Effector memory CD4-positive, alpha-beta T cell (primary cell): ENCODE measurements at places on chromosomes 11 and 22.

- H3K27me3 ChIP-seq = no peaks in the 10 kb centered on the region
- H3K36me3 ChIP-seq = no peaks in the 10 kb centered on the region
- H3K4me1 ChIP-seq = peaks cover 35% of the 10 kb centered on the region
- DNase-seq = peak; percentile 17
- H3K27ac ChIP-seq = peak overlapping the region; percentile 40
These were observed 45.7 kb upstream of the TSPAN18 start for GRCh38 chr11:44680982-44681597.

- no peak overlapping the region for H3K27ac ChIP-seq
- no peaks in the 10 kb centered on the region for H3K27me3 ChIP-seq
- no peak overlapping the region for H3K4me3 ChIP-seq
- no peaks in the 10 kb centered on the region for H3K36me3 ChIP-seq
- H3K4me1 ChIP-seq = no peaks in the 10 kb centered on the region
These were observed 85.7 kb upstream of the LIN7C start for GRCh38 chr11:27592098-27592780.

DNA sequence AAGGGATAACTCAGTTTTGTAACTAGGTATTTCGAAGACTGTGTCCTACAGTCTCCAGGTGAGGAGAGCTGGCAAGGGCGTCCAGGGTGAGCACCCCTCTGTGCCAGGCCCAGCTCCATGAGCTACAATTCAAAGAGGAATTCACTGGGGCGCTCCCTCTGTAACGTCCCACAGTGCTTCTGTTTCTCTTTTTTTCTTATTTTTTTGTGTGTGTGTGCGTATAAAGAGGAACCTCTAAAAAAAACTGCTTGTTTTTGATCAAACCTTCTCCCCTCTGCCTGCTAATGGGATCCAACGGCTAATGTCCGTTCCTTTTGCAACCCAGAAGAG lies 17.1 kb downstream of the ASCC2 start:
- no peaks in the 10 kb centered on the region for H3K27me3 ChIP-seq
- H3K4me3 ChIP-seq = no peak overlapping the region
- no peak overlapping the region for H3K27ac ChIP-seq
- peaks cover 72% of the 10 kb centered on the region for H3K36me3 ChIP-seq

- no peak overlapping the region for H3K4me3 ChIP-seq
- peaks cover 40% of the 10 kb centered on the region for H3K36me3 ChIP-seq
- H3K4me1 ChIP-seq = no peaks in the 10 kb centered on the region
- no peaks in the 10 kb centered on the region for H3K27me3 ChIP-seq
- no peak overlapping the region for H3K27ac ChIP-seq
These were observed 17.5 kb downstream of the ADORA2A start for GRCh38 chr22:24444729-24445466.

DNA sequence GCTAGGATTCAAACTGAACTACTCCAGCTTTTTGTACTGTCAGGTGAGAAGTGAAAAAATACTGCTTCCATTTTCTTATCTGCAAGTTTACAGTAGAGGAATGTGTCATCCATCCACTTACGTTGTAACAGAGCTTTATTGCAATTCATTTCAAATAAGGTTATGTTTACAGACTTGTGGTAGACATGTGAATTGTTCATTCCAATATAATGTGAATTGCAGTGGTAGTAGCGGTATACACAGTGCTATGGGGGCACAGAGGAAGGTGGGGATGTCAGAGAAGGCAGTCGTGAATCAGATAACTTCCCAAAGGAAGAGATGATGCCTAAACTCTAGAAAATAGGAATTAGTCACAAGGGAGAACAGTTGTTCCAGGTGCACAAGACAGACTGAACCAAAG lies 42.5 kb downstream of the CEP57 start:
- no peak for DNase-seq
- no peaks in the 10 kb centered on the region for H3K27me3 ChIP-seq
- H3K36me3 ChIP-seq = peaks cover 24% of the 10 kb centered on the region
- no peak overlapping the region for H3K4me3 ChIP-seq

DNA sequence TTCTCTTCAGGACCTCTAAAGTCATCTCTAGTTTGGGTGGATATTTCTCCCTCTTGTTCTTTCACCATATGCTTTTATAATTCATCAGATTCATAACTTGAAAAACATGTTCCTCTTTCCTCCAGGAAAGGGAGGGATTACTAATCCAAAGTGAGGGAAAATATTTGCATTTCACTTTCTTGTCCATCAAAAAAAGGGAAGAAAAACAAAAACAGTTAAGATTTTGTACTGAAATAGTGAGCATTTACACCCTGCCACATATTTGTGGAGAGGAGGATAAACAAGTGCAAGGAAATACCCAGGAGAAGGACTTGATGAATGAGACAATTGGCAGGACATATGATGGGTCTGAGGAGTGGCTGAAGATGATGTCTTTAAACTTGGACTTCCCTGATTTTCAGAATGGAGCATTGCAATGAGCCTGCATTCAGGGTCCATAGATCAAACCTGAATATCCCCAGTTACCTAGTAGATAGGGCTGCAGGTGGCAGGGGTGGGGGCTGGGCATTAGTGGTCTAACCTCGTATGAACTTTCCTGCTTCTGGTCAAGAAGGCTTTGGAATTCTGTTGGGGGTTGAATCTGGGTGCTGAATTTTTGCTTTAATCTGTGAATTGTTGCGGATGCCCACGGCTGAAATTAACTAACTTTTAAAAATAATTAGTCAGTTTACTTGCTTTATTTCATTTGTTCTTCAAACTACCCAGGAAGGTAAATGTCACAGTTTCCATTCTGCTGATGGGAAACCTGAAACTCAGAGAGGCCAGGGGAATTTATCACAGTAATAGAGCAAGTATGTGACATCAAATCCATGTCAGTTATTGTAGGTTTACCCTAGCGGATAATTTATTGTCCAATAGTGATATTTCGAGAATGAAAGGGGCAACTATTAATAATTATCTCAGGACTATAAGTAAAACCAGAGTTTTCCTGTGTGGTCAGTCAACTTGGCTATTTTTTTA lies 36.9 kb upstream of the TMEM123 start:
- no peak for DNase-seq
- no peaks in the 10 kb centered on the region for H3K4me1 ChIP-seq
- no peak overlapping the region for H3K4me3 ChIP-seq
- no peaks in the 10 kb centered on the region for H3K27me3 ChIP-seq

- H3K27me3 ChIP-seq = no peaks in the 10 kb centered on the region
- no peak overlapping the region for H3K4me3 ChIP-seq
- DNase-seq = no peak
- no peak overlapping the region for H3K27ac ChIP-seq
- H3K36me3 ChIP-seq = no peaks in the 10 kb centered on the region
- no peaks in the 10 kb centered on the region for H3K4me1 ChIP-seq
These were observed 92.7 kb downstream of the RPL27A start for GRCh38 chr11:8775332-8775731.

- H3K27ac ChIP-seq = no peak overlapping the region
- H3K36me3 ChIP-seq = no peaks in the 10 kb centered on the region
- peaks cover 60% of the 10 kb centered on the region for H3K4me1 ChIP-seq
- DNase-seq = no peak
These were observed 33.2 kb upstream of the TCF20 start for GRCh38 chr22:42303396-42304323.

DNA sequence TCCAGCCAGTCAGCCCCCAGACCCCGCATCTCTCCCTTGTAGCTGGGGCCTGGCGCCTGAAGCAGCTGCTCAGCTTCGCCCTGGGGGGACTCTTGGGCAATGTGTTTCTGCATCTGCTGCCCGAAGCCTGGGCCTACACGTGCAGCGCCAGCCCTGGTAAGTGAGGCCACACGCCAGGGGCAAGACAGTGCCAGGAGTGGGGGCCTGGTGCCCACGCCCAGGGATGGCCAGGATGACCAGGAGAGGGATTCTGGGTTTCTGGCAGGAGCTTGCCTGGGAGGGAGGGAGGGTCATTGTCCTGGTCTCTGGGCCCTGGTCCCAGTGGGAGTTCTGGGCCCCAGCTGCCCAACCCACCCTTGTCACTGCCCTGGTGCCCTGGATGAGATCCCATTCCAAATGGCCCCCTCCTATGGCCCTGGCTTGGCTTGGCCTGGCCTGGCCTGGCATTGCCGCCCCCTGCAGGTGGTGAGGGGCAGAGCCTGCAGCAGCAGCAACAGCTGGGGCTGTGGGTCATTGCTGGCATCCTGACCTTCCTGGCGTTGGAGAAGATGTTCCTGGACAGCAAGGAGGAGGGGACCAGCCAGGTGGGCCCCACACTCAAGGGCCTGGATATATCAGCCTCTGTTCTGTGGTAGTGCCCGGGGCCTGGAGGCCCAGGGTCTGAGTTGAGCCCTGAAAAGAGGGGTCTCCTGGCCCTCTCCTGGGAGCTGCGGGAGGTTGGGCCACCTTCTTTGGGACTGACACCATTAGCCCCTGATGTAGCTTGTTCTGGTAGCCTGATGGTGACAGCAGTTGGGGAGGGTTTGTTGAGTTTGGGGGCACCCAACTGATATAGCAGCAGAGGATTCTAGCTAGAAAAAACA lies 3.7 kb downstream of the SLC39A13 start:
- DNase-seq = no peak
- no peaks in the 10 kb centered on the region for H3K27me3 ChIP-seq
- no peak overlapping the region for H3K27ac ChIP-seq
- no peak overlapping the region for H3K4me3 ChIP-seq

DNA sequence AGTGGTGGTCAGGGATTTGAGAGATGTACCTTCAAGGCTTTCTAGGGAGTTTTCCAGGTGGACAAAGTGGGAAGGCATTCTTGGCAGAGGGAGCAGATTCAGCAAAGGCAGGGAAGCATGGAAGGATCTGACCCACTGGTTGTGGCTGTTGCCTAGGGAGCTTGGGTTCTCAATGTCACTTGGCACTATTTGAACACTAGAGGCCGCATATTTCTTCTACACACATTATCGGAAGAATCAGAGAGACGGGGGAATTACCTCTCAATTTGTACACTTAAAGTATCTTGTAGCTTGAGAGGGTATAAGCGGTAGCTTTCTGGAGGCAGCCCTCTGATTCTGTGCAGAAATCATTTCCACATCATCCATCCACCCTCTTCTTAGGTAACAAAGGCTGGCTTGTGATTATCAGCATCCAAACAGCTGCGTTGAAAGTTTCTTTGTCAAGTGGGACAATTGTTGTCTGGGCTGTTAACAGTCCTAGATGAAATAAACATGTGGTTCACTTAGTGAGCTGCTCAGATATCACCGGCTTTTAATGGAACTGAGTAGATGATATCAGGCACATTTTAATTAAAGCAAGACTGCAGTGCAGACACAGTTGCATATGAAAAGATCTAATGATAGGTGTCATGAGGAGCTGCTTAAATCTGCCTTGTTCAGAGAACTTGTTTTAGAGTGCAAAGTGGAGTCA lies 2.6 kb downstream of the NELL1 start:
- H3K4me3 ChIP-seq = no peak overlapping the region
- H3K36me3 ChIP-seq = no peaks in the 10 kb centered on the region
- H3K27me3 ChIP-seq = peaks cover 16% of the 10 kb centered on the region
- no peak overlapping the region for H3K27ac ChIP-seq

DNA sequence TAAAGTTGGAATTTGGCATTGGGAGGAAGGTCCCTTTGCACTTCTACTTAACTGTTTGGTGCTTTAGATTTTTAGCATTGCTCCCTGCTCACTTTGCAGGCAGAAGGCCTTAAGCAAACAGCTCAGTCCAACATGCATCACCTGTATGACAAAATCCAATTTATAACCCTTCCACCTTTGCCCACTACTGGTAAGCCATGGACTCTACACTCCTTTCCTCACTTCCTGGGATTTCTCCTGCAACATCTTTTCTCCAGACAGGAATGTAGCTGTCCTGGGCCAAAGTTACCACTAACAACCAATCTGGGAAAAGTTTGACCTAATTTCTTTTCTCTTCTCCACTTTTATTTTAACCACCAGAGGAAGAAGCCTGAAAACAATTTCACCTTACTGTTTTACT lies 1.8 kb upstream of the OR2D2 start:
- H3K4me1 ChIP-seq = no peaks in the 10 kb centered on the region
- no peak overlapping the region for H3K4me3 ChIP-seq
- DNase-seq = no peak
- no peaks in the 10 kb centered on the region for H3K27me3 ChIP-seq

DNA sequence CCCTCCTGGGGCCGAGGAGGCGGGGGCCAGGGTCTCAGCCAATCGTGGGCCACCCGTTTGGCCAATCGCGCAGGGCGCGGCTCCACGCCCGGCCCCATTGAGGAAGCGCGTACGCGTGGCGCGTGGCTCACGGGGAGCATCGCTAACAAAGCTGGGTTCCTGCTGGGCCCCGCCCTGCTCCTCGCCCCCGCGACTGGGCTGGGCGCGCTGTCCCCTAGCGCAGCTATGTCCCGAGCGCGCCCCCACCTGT lies 614 bp upstream of the ASCL2 start:
- no peak overlapping the region for H3K27ac ChIP-seq
- peaks cover 15% of the 10 kb centered on the region for H3K4me1 ChIP-seq
- H3K36me3 ChIP-seq = no peaks in the 10 kb centered on the region
- peaks cover 33% of the 10 kb centered on the region for H3K27me3 ChIP-seq

DNA sequence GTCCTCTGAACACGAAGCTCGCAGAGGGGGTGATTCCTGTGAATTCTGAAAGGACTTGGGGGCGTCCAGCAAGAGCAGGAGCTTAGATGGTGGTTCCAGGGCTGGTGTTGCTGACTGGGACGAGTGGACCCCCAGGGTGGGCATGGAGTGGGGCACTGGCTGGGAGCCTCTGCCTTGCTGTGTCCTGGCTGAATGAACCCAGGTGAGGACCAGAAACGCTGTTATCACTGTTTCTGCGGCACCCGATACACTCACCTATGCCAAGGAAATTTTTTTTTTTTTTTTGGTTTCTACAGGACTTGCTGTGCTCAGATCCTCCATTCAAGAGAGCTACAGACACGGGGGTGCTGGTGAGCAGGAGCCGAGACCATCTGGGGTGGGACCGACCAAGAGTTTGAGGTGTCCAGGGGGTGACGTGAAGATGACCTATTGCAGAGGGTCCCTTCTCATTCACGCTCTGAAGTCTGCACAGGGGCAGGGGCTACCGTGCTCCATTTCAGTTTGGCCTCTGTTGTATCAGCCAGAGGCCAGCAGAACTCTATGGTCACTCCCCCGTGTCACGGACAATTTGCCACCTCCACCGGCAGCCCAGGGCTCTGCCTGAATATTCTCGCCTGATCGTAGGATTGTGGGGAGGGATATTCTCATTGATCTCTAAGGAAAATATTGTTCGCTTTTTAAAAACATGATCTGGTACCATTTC lies 3.6 kb downstream of the SMIM38 start:
- H3K27ac ChIP-seq = no peak overlapping the region
- no peak for DNase-seq
- no peaks in the 10 kb centered on the region for H3K27me3 ChIP-seq
- no peaks in the 10 kb centered on the region for H3K36me3 ChIP-seq
- no peaks in the 10 kb centered on the region for H3K4me1 ChIP-seq

- H3K4me3 ChIP-seq = no peak overlapping the region
- no peak for DNase-seq
- no peaks in the 10 kb centered on the region for H3K4me1 ChIP-seq
- H3K36me3 ChIP-seq = no peaks in the 10 kb centered on the region
These were observed 6.6 kb upstream of the TEAD1 start for GRCh38 chr11:12667646-12668045.

DNA sequence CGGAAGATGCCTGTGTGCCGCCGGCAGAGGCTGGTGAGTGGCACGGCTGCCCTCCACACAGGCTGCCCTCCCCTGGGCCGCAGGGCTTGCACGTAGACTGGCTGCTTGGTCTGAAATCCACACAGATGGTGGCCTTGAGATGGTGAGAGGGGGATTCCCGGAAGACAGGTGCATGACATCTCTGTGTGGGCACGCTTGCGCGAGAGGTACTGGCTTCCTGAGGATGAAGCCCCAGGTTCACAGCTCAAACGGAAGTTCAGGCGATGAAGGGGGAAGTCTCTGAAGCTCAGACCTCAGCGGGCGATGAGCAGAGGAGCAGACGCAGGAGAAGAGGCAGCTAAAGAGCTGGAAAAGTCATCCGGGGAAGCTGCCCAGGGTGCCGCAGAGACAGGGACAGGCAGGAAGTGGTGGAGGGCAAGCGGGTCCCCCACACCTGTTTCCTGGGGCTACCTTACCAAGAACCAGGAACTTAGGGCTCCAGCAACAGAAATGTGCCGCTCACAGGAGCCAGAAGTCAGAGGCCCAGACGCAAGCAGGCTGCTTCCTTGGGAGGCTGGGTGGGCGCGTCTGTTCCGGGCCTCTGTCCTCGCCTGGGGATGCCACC lies 7.2 kb downstream of the CRELD2 start:
- H3K4me1 ChIP-seq = peaks cover 23% of the 10 kb centered on the region
- peaks cover 7% of the 10 kb centered on the region for H3K36me3 ChIP-seq
- no peaks in the 10 kb centered on the region for H3K27me3 ChIP-seq
